ENCODE measurements at places on chromosomes 7 and 10. TPM values are rescaled to one million over a fixed set of nuclear protein-coding genes. Genes with fewer than 3 reads are reported as not detected.

APBB1IP gene
- 0.22 TPM for total RNA-seq

DNA sequence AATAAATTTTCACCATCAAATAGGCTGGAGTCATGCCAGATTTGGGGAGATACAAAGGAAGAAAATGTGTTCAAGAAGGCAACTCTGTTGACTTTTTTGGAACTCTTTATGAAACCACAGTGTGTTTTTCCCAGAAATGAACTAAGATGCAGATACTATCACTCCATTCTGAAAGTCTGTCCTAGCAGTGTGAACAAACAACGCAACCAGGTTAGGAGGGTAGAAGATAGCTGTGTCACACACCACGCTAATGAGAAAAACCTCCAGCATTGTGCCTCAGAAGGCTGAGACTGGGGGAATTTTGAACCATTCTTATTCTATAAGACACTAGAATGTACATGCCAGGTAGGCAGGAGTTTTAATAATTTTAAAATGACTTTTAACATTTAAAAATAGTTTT lies 15.9 kb upstream of the ATP6V0A4 start:
- no peaks in the 10 kb centered on the region for H3K4me1 ChIP-seq
- H3K27ac ChIP-seq, result no peak overlapping the region
- no peak for DNase-seq
- H3K27me3 ChIP-seq, result peaks cover 6% of the 10 kb centered on the region
- no peak overlapping the region for H3K4me3 ChIP-seq
- H3K36me3 ChIP-seq, result no peaks in the 10 kb centered on the region

GRCh38 chr10:114380060-114380459 lies 24.2 kb downstream of the AFAP1L2 start:
- H3K4me1 ChIP-seq, result no peaks in the 10 kb centered on the region
- no peak overlapping the region for H3K4me3 ChIP-seq
- H3K36me3 ChIP-seq, result no peaks in the 10 kb centered on the region
- no peak overlapping the region for H3K27ac ChIP-seq
- no peaks in the 10 kb centered on the region for H3K27me3 ChIP-seq

DNA sequence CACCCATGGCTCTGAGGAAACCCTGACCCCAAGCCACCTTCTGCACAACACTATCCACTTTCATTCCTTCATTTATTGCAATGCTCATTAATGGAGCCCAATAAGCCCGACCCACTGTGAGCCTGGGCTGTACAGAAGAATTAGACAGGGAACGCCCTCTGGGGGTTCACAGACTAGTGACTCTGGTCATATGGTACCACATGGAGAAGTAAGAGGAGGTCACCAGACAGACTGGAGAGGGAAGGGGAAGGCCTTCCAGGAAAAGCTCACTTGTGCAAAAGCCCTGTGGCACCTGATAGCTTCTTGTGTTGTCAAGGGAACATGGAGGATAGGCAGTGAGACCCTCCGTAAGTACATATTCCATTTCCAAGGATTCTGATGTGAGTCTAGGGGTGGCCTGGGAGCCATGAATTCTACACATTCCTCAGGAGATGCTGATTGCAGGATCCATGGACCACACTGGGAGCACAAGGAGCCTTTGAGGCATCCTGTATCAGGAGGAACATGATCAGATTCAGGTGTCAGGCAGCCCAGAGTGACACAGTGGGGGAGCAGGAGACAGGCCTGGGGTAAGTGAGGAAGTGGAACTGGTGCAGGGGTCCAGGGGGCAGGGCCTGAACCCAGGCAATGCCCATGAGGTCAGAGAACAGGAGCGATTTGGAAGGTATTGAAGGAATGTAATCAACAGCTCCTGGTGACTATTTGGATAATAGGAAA lies 19.9 kb downstream of the TMEM72 start:
- no peak overlapping the region for H3K27ac ChIP-seq
- peaks cover 44% of the 10 kb centered on the region for H3K27me3 ChIP-seq
- DNase-seq, result no peak
- no peaks in the 10 kb centered on the region for H3K4me1 ChIP-seq

SEMA3C gene
- total RNA-seq, result 0.16 TPM

PDLIM1 gene
- total RNA-seq, result 110 TPM

- no peaks in the 10 kb centered on the region for H3K4me1 ChIP-seq
- DNase-seq, result no peak
- no peaks in the 10 kb centered on the region for H3K36me3 ChIP-seq
- H3K4me3 ChIP-seq, result no peak overlapping the region
These were observed 99.4 kb downstream of the MKX start for GRCh38 chr10:27646194-27646593.

- no peaks in the 10 kb centered on the region for H3K27me3 ChIP-seq
- H3K27ac ChIP-seq, result no peak overlapping the region
- no peaks in the 10 kb centered on the region for H3K4me1 ChIP-seq
These were observed 712 bp downstream of the FOXP2 start for GRCh38 chr7:114415064-114415989.

ARMC10 gene
- total RNA-seq, result 76.1 TPM

SH2B2 gene
- 0.34 TPM for total RNA-seq

GRCh38 chr7:69684369-69685292 lies 86.4 kb downstream of the AUTS2 start:
- H3K36me3 ChIP-seq, result no peaks in the 10 kb centered on the region
- H3K4me3 ChIP-seq, result no peak overlapping the region
- H3K27ac ChIP-seq, result no peak overlapping the region
- no peaks in the 10 kb centered on the region for H3K27me3 ChIP-seq

DNA sequence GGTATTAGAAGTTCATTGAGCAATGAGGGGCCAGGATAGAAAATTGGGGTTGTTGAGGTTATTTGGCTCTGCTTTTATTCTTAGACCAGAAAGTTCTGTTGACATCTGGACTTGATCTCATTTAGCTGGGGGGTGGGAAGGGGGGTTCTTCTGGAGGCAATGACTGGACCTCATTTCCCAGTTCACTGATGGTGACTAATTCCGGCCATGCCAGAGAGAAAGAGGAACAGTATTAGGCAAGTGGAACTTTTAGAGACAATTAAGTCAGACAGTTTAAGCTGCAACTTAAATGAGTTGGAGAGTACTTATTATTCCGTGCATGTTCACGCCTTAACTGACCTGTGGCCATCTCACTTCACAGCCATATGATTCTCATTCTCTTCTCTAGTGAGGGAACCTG lies 512.5 kb downstream of the REEP3 start:
- H3K36me3 ChIP-seq, result no peaks in the 10 kb centered on the region
- DNase-seq, result no peak
- no peaks in the 10 kb centered on the region for H3K27me3 ChIP-seq
- no peaks in the 10 kb centered on the region for H3K4me1 ChIP-seq

GRCh38 chr10:44020322-44021111 lies 364.4 kb downstream of the CXCL12 start:
- no peaks in the 10 kb centered on the region for H3K4me1 ChIP-seq
- DNase-seq, result no peak
- H3K27ac ChIP-seq, result no peak overlapping the region

GRCh38 chr7:128076796-128077271 lies 45.6 kb upstream of the LRRC4 start:
- no peaks in the 10 kb centered on the region for H3K27me3 ChIP-seq
- peaks cover 84% of the 10 kb centered on the region for H3K36me3 ChIP-seq
- no peaks in the 10 kb centered on the region for H3K4me1 ChIP-seq

- H3K4me3 ChIP-seq, result no peak overlapping the region
- H3K36me3 ChIP-seq, result no peaks in the 10 kb centered on the region
- no peak overlapping the region for H3K27ac ChIP-seq
- peaks cover 4% of the 10 kb centered on the region for H3K4me1 ChIP-seq
These were observed 31.2 kb downstream of the TBXAS1 start for GRCh38 chr7:139860090-139860775.

DNA sequence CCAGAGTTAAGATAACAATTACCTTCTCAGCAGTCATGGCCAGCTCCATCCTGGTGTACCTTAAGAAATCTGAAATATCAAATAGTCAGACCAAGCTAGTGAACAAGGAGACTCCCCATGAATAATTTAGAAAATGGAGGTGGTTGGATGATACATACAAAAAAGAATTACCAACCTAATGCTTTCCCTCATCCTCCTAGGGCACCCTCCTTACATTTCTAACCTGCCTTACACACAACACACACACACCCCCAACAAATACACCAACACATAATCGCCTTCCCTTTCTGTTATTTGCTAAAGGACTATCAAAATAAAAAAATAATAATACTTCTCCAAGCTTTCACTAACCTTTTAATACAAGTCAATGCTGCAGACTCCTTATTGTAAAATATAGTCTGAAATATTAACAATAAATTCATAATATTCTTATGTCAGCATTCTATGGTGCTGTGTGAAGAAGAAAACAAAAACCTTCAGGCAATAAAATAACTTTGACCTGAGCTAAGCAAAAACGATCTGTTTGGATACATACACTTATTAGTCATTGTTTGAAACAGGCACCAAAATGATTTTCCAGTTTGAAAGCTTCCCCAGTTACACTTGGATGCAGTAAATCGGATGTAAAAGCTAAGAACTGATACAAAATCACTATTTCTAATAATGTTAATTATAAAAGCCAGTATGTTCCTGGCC lies 3.4 kb downstream of the TWIST1 start:
- H3K4me1 ChIP-seq, result no peaks in the 10 kb centered on the region
- peaks cover 3% of the 10 kb centered on the region for H3K27me3 ChIP-seq
- no peaks in the 10 kb centered on the region for H3K36me3 ChIP-seq
- no peak overlapping the region for H3K27ac ChIP-seq

DNA sequence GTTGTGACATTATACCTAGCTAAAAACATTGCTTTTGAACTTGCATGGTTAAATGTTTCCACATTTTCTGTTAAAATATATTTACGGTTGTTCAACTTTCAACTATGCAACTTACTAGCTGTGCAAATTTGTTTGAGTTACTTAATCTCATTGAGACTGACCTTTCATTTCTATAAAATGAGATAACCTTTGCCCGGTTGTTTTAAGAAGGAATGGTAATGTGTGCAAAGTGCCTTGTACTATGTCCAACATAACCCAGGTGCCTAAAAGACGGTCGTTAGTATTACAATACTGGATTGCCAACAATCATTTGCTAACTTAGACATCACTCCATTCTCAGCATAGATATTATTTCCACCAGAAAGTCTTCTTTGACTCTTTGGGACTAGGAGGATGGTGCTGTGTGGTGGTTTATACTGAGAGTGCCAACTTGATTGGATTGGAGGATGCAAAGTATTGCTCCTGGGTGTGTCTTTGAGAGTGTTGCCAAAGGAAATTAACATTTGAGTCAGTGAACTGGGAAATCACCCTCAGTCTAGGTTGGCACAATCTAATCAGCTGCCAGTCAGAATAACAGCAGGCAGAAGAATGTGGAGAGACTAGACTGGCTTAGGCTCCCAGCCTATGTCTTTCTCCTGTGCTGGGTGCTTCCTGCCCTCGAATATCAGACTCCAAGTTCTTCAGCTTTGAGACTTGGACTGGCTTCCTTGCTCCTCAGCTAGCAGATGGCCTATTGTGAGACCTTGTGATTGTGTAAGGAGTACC lies 85.2 kb upstream of the PDSS1 start:
- DNase-seq, result no peak
- H3K27ac ChIP-seq, result no peak overlapping the region
- peaks cover 4% of the 10 kb centered on the region for H3K27me3 ChIP-seq
- no peaks in the 10 kb centered on the region for H3K4me1 ChIP-seq
- H3K36me3 ChIP-seq, result no peaks in the 10 kb centered on the region

DNA sequence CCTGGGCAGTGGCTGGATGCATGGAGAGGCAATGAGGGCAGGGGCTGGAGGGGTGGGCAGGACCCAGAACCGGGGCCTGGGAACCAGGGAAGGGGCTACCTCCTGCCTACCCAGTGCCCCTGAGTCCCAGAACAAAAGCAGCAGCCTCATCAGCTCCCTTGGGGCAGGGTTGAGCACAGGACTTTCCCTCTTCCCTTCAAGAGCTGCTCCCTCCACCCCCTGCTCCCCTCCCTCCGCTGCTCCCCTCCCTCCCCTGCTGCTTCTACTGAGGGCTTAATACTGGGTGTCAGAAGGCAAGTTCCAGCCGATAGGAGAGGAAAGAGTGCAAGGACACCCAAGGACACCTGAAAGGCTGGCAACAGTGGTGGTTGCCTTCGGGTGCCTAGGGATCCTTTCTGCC lies 28.2 kb upstream of the INMT start:
- peaks cover 39% of the 10 kb centered on the region for H3K27me3 ChIP-seq
- H3K4me1 ChIP-seq, result no peaks in the 10 kb centered on the region
- no peaks in the 10 kb centered on the region for H3K36me3 ChIP-seq
- no peak for DNase-seq

NEUROD6 gene
- total RNA-seq, result not detected

GRCh38 chr7:85703251-85704010 lies 516.6 kb upstream of the SEMA3D start:
- no peaks in the 10 kb centered on the region for H3K4me1 ChIP-seq
- DNase-seq, result no peak
- H3K36me3 ChIP-seq, result no peaks in the 10 kb centered on the region
- no peak overlapping the region for H3K4me3 ChIP-seq
- H3K27ac ChIP-seq, result no peak overlapping the region

- no peaks in the 10 kb centered on the region for H3K36me3 ChIP-seq
- H3K4me3 ChIP-seq, result no peak overlapping the region
- peaks cover 10% of the 10 kb centered on the region for H3K4me1 ChIP-seq
These were observed 3.5 kb upstream of the AKR1B1 start for GRCh38 chr7:134462337-134462925.

- no peak overlapping the region for H3K27ac ChIP-seq
- H3K27me3 ChIP-seq, result peaks cover 19% of the 10 kb centered on the region
- no peak overlapping the region for H3K4me3 ChIP-seq
- H3K36me3 ChIP-seq, result no peaks in the 10 kb centered on the region
- no peak for DNase-seq
These were observed 211.8 kb downstream of the FRMD4A start for GRCh38 chr10:14118953-14119352.

GRCh38 chr10:101229266-101230182 lies at the start of gene LBX1:
Gene LBX1, minus strand, starts transcription at chr10:101229463. Its CDS starts 648 bp downstream, at chr10:101228815.
- H3K4me1 ChIP-seq, result no peaks in the 10 kb centered on the region
- H3K36me3 ChIP-seq, result no peaks in the 10 kb centered on the region
- no peak within 1 kb of the TSS for H3K4me3 ChIP-seq
- H3K27ac ChIP-seq, result no peak within 1 kb of the TSS
- peaks cover 88% of the 10 kb centered on the region for H3K27me3 ChIP-seq

DNA sequence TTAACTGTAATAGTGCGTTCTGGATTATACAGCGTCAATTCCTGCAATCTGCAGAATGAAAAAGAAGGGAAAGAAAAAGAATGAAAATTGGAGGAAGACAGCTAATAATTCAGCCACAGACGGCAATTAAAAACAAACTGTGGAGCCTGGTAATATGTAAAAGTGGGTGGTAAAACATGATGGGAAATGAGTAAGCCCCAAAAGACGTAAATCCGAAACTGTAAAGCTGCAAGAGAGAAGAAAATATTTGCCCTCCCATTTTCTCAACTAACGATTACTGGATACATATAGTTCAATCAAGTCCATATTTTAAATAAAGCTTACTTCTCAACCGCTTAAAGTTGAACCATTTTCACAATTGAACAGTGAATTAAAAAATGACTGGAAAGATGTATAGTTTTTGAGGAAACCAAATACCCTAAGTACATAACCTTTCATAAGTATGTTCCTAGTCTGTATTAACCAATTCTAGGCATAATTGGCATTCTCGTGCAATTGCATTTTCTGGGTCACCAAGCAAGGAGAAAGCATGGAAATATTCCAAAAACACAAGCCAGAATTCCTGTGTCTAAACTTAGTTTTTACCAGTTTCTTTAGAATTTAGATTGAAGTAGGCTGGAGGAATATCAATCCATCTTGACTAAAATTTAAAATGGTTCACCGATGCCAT lies 44.8 kb downstream of the MALSU1 start:
- no peak overlapping the region for H3K4me3 ChIP-seq
- H3K4me1 ChIP-seq, result peaks cover 25% of the 10 kb centered on the region
- H3K27ac ChIP-seq, result no peak overlapping the region
- peaks cover 90% of the 10 kb centered on the region for H3K36me3 ChIP-seq

LMOD2 gene
- 0.13 TPM for total RNA-seq

All from K562 (cell line).